ENCODE measurements at places on chromosomes 1 and 21. TPM values are rescaled to one million over a fixed set of nuclear protein-coding genes. Genes with fewer than 3 reads are reported as not detected.

The KDM5B gene
- 31.1 TPM for total RNA-seq

The ZC3H11A gene
- total RNA-seq, result 98.5 TPM

DNA sequence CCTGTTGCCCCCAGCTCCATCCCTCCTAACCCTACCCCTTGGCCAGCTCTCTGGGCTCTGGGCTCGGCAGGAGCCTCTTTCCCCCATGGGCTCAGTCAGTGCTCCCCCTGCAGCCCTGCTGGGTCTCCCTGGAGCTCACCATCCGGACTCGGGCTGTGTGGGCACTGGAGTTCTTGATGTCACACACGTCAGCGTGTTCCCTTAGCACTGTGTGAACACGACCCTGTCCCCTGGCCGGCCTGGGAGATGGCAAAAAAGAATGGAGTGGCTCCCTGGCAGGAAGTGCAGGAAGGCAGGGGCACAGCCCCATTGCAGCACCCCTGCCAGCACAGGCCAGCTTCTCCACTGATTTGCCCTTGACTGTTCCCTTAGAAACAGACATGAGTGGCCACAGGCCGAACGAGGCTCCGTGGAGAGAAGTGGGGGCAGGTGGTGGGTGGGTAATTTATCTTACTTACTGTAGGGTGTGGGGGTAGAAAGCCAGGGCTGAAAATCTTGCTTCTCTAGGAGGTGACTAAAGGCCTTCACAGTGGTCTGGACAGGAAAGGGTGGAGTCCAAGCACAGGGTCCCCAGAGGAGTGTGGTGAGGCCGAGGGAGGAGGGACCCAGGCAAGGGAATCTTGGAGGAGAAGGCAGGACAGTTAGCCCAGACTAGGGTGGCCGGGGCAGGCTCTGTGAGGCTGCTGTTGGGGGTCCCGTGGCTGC is 381.7 kb upstream of the VAMP3 start:
- no peaks in the 10 kb centered on the region for H3K36me3 ChIP-seq
- peak; percentile 23 for DNase-seq
- no peak overlapping the region for H3K27ac ChIP-seq
- no peaks in the 10 kb centered on the region for H3K4me1 ChIP-seq
- no peaks in the 10 kb centered on the region for H3K27me3 ChIP-seq

GRCh38 chr1:46535063-46535462 is 16.4 kb downstream of the KNCN start:
- H3K4me1 ChIP-seq, result peaks cover 22% of the 10 kb centered on the region
- H3K36me3 ChIP-seq, result no peaks in the 10 kb centered on the region
- H3K27me3 ChIP-seq, result peaks cover 39% of the 10 kb centered on the region
- peak; percentile 60 for DNase-seq
- H3K27ac ChIP-seq, result no peak overlapping the region
- no peak overlapping the region for H3K4me3 ChIP-seq

All from activated CD8-positive, alpha-beta memory T cell treated with anti-CD3 and anti-CD28 coated beads, Interleukin-2, amount 10 ng/mL, durations not matched to agents 7 days and 5 days (primary cell).